ENCODE measurements at places on chromosomes 11 and 22.
A peak's percentile ranks its signal among the peaks of the same experiment; 100 is the strongest.

DNA sequence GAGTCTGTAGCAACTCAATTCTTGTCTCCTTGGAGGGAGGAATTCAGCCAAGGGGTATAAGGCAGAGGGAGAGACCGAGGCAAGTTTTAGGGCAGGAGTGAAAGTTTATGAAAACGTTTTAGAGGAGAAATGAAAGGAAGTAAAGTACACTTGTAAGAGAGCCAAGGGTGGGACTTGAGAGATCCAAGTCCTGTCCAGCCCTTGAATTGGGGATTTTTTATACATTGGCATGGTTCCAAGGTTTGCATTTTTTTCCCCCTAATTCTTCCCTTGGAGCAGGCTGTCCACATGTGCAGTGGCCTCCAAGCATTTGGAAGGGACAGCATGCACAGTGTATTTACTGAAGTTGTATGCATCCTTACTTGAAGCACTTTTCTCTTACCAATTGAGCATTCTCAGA is 192.1 kb downstream of the LUZP2 start:
- no peak for DNase-seq

GRCh38 chr22:43274595-43275240 is 68.5 kb downstream of the SCUBE1 start:
- no peak for DNase-seq

DNA sequence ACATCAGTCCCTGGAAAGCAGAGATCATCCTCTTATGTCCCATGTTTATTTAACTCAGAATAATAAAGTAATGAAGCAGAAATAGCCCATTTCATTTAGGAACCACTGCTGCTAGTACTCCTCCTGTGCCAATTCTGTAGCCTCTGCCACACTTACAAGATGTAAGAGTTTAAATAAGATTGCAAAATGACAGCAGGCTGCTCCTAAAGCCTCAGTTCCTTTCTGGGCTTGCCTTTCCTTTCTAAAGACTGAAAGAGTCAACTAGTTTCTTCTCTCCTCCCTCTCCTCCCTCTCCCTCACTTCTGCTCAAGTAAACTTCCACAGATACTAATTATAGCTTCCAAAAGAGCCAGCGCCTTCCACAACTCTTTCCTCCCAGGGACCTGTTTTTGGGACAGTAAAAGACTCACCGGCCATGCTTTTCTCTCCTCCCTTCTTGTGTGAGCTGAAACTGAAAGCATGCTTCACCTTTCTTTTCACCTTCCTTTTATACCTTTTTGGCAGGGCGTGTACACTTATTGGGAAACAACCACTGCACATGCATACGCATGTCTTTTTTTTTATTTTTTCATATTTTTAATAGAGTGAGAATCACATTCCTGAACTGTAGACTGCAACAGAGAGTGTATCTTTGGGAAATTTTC is 26.1 kb upstream of the CARD16 start:
- DNase-seq = no peak

- no peak for DNase-seq
These were observed 1.9 kb upstream of the CARD16 start for GRCh38 chr11:105046898-105047579.

- no peak for DNase-seq
These were observed 17.6 kb downstream of the F2 start for GRCh38 chr11:46736615-46737014.

DNA sequence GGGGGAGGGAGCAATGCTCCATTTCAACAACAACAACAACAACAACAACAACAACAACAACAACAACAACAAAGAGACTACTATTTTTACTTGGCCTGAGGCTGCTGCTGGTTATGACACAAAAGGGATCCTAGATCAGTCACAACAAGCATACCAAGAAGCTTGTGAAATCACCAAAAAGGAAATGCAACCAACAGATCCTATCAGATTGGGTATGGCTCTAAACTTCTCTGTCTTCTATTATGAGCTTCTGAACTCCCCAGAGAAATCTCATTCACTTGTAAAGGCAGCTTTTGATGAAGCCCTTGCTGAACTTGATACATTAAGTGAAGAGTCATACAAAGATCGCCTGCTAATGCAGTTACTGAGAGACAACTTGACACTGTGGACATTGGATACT is 10.5 kb upstream of the MS4A2 start:
- DNase-seq = no peak

GRCh38 chr22:26786398-26786797 is 129.0 kb downstream of the MIAT start:
- no peak for DNase-seq

DNA sequence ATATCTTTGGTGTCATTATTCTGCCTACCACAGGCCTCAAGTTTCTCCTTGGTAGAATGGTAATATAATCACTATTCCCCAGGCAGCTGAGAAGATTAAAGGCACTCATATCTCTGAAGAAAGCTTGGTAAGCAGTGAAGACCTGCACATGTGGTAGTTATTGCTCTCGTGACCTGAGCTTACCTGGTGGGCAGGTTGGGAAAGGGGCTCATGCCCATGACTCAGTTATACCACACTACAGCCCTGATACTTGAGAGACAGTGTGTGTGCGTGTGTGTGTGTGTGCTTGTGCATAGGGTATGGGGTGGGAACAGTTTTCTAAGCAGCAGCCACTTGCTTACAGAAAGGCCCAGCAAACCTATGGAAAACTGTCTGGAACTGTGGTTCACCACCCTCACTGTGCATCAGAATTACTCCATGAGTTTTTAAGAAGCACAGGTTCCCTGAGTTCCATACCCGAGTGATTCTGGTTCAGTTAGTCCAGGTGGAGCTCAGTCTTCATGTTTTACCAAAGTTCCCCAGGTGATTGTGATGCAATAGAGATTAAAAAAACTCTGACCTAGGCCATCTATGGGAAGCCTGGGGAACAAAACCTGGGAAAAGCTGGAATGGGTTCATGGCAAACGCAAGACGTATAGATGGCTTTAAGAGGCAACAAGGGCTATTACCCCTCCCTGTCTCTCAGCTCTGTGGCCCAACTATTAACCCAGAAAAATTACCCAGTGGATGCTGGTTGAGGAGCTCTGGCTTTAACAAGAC is 79.0 kb upstream of the ZBED5 start:
- DNase-seq = no peak

DNA sequence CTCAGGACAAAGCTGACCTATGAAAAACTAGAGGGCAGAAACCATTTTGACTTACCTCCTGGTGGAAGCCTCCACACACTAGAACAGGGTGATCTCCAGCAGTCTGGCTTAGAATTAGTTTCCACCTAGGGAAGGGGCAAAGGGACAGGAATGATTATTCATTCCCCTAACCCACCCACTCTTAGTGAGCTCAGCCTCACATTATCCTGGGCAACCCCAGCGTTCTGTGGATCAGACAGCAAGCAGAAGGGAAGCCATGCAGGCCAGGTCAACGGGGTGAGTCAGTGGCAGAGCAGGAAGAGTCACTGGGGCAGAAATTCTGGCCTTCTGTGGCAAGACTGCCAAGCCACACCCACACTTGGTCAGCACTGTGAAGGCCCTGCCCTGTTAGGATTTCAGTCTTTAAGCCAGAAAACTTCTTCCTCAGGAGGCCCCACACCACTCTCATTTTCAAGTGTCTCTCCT is 10.5 kb downstream of the NUMA1 start:
- no peak for DNase-seq

DNA sequence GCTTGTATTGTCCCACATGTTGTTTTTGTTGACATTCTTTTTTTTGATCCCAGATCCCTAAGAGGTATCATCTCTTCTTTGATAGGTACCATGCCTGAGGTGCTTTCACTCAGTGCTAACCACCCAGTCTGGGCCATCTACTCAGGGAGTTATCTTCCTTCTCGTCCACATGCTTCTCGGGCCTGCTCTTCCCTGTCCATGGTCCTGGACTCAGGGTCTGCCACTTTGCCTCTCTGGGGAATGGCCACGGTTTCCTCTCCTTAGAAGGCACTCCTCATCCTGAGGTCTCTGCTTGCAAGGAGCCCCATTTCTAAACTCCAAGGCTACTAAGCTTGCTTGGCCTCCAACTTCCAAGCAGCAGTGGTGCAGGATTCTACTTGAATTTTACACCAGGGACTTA is 227.0 kb upstream of the NCAM1 start:
- no peak for DNase-seq

DNA sequence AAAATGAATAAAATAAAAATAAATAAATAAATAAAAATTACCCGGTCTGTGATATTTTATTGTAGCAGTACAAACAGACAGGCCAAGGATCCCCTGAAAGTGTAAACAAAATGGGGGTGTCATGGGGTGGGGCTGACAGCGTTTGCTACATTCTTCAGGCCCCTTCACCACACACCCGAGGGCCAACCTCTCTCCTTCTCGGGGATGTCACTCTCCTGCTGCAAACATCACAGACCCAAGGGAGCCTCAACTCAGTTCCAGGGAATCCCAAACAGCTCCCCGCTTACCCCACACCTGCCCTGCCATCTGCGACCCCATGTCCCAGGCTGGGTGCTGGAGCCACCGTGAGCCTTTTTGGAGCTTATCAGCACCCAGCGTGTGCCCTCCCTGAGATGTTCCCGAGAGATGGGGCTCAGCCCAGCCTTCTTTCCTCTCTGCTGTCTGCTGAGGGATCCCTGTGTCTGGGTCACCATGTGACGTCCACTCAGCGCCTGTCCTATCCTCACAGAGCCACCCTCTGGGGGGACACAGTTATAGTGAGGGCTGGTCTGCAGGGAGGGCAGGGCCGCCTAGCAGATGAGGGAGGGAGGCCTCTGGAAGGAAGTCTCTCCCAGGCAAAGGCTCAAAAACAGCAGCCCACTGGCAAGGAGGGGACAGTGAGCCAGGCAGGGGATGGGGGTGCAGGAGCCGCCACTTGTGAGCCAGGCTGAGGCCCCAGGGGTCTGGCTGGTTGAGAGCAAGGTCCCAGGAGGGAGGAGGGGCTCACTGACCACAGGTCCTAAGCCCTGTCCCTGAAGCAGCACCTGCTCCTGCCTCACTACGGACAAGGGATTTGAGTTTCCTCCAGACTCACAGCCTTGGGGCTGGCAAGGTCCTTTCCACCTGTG is 1041.6 kb downstream of the BRD1 start:
- no peak for DNase-seq

- peak; percentile 28 for DNase-seq
These were observed 237.3 kb downstream of the ST3GAL4 start for GRCh38 chr11:126592496-126593410.

GRCh38 chr11:101436511-101437142 is 147.2 kb downstream of the TRPC6 start:
- peak; percentile 64 for DNase-seq

DNA sequence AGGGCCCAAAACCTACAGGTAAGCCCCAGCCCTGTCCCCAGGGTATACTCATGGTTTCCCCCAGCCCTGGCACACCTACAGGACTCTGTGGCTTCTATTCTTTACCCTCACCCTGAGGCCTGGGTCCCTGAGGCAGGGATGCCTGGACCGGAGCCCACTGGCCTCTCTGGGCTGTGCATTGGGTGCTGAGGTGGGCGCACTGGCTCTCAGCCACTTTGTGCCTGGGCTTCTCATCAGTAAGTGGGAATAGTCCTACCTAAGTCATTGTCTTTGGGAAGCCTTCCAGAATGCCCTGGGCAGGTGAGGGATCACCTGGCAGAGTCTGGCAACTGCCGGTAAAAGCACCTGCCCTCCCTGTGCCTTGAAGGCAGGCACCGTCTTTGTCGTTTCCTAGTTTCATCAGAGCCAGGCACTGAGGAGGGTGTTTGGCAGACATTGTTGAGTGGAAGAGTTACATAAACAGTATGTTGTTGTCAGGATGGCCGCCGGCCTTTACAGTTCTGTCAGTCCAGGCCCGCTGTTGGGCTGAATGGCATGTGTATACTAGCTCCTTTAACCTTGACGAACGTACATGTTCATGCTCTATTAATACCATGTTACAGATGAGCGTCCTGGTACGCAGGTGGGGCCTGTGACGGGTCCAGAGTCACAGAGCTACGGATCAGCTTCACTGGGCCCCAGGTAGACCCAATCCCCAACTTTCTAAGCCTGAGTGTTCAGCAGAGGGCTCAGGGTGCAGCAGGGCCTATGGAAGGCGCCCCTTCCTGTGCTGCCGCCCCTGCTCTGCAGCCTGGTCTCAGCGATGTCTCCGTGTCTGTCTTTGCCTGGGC is 23.0 kb downstream of the SHANK3 start:
- DNase-seq = peak; percentile 6
